ENCODE measurements at places on chromosomes 1 and 21.

GRCh38 chr1:206788487-206789050 is 16.3 kb upstream of the IL10 start:
- DNase-seq = no peak

GRCh38 chr1:160615660-160616059 is 31.2 kb downstream of the SLAMF1 start:
- no peak for DNase-seq

GRCh38 chr1:168945870-168946269 is 160.6 kb upstream of the ATP1B1 start:
- DNase-seq = peak; percentile 28

DNA sequence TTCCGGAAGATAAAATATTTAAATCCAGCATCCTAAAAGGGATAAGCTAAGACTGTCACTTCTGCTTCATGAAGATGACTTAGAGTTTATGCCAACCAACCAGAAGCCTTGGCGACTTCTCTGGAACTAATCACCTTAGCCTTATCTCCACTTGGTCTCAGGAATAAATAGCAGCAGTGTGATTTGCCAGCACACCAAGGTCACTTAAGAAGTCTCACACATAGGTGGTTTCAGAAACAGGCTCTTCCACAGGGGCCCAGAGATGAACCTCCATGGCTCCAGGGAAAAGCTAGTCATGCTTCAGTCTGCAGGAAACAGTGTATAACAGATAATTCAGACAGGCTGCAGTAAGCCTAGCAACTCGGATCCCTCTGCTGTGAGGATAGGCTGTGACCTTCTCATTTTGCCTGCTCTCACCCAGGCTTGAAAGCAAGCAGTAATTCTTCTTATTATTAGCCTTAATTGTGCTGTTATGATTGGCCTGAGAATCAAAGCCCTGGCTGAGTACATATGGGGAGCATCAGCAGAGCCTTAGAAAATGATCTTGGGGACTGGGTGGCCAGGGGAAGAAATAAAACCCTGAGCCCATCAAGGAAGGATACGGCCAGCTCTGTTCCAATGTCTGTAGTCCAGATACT is 84.7 kb downstream of the WLS start:
- no peak for DNase-seq

DNA sequence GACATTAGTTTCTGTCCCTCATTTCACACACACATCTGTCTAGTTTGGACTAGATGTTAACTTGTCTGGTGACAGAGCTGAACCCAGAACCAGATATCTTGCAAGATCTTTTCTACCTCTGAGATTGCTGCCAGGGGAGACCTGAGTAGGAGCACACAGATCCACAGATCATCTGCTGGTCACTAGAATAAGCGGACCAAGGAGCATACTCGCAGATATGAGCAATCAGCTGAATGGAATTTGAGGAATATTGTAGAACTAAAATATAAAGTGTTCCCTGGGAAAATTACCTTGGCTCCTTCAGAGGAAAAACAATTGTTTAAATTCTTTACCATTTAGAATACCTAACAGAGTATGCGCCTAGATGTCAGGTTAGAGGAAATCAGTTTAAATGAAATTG is 90.7 kb downstream of the TNFSF18 start:
- DNase-seq = no peak

DNA sequence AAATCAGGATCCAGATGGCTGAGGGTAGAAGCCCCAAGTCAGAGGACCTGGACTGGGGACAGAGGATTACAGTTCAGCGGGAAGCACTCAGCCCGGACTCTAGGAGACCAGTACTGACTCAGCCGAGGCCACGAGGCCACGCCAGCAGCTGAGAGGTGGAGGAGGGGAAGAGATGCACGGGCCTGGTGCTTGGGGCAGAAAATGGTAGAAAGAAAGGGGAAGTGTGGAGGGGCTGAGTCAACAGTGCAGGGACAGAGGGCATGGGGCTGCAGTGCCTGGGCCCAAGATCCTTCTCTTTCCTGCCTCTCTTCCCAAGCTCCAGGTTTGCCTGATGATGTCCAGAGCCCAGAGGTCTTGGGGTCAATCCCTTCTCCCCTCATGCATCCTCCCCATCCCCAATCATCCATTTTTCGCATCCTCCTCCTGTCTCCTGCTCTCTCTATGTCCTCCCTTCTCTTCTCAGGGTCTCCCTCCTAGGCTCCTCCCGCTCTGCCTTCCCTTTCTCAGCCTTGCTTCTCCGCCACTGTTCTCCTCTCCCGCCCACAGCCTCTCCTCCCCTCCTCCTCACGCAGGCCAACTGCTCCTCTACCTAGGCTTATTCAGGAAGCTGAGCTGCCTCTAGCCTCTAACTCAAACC is 7.7 kb downstream of the ARHGEF2 start:
- peak; percentile 89 for DNase-seq

DNA sequence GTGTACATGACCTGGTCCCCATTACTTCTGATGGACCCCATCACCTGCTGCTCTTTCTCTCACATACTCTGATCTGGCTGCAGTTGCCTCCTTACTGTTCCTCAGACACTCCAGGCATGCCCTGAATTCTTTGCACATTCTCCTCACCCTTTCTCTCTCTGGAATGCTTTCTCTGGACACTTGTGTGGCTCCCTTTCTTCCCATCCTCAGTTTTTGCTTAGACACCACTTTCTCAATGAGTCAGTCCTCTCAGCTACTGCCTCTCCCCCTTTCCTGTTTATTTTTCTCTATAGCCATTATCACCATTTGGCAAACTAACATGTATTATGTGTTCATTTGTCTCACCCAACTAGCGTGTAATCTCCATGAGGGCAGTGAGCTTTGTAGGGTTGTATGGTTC is 28.1 kb downstream of the PLXNA2 start:
- DNase-seq = no peak

- DNase-seq = no peak
Observed at GRCh38 chr21:28325618-28326017, 667.1 kb downstream of the LTN1 start.

DNA sequence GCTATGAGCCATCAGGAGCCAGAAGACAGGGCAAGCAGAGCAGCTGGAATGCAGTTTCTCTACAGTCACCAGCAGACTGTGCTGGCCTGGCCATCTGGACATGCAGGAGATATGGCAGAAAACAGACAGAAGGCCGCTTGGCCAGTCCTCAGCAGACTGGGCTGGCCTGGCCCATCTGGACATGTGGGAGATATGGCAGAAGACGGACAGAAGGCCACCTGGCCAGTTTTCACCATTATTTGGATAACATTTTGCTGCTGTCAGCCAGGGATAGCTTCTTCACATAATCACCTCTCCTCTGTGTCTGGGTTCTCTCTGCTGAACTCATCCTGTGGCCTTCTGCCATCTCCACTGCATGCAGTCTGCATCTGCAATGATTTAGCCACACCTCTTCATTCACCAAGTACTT is 25.0 kb upstream of the CACYBP start:
- no peak for DNase-seq

GRCh38 chr1:158055854-158056253 is 62.4 kb downstream of the KIRREL1 start:
- DNase-seq = no peak

GRCh38 chr1:107877092-107877491 is 87.9 kb downstream of the VAV3 start:
- no peak for DNase-seq

GRCh38 chr1:239630767-239631166 is 244.4 kb downstream of the CHRM3 start:
- DNase-seq = no peak

DNA sequence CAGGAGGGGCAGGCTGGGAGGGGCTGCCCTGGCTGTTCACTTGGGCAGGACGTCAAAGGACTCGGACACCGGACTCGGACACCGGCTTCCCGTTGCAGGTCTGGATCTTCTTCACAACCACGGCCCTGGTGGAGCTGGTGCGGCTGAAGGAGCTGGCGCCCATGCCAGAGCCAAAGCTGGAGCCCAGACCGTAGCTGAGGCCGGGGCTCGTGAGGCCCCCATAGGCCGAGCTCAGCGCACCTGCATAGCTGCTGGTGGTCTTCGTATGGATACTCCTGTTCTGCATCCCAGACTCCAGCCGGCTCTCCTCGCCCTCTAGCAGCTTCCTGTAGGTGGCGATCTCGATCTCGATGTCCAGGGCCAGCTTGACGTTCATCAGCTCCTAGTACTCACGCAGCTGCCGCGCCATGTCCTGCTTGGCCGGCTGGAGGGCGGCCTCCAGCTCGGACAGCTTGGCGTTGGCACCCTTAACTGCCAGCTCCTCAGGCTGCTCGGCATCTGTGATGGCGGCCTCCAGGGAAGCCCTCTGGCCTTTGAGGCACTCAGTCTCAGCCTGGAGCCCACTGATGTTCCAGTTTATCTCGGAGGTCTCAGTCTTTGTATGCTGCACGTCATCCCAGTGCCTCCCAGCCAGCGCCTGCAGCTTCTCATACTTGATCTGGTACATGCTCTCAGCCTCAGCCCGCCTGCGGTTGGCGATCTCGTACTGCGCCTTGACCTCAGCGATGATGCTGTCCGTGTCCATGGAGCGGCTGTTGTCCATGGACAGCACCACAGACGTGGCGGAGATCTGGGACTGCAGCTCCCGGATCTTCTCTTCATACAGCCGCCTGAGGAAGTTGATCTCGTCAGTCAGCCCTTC is 15.1 kb upstream of the KLF17 start:
- DNase-seq = no peak

DNA sequence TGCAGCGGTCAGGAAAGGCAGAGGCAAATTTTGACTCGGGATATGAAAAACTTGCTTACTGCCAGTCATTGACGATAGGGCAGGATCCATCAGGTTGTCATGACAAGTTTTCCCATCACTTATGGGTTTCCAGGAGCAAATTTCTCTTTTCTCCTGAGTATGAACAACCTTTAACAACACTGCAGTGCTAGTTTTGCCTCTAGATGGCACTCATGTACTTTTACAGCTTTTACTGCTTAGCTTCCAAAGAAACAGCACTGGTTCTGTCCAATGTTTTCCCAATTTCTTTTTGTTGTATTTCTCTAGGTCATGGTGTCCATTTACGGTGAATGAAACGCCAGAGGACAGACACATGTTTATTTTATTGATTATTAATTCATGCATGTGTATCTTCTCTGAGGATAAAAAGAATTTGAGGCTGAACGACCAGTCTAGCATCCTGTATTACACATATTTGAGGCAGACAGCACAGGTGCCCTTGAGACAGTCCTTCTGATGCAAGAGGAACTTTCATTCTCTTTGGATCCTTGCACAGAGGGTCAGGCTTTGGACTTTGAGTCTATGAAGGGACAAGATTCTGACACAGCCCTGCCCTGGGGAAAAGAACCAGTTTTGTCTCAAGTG is 112.3 kb upstream of the TRABD2B start:
- peak; percentile 60 for DNase-seq

GRCh38 chr1:240998024-240998423 is 359.0 kb downstream of the RGS7 start:
- DNase-seq = no peak

- DNase-seq = no peak
Observed at GRCh38 chr1:202143768-202144401, 652 bp downstream of the ARL8A start.

DNA sequence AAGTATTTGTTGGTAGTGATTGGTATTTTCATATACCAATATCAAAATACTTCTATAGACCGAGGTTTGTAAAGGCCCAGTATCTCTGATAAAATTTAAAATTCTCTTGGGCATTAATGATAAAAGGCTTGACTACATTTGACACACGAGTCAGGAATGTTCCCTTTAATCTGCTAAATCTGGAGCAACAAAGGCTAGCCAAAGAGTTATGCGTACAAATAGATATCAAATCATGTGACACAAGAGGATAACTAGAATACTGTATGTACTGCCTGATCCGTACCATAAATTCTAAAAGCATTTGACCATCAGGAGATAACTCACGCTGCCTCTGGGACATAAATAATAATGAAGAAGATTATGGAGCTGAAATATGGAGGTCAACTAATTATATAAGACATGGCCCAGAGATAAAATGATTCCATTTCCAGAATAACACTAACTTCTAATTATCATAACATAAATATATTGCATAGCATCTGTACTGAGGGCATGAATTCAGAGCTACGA is 64.2 kb upstream of the SH3GLB1 start:
- DNase-seq = no peak

GRCh38 chr1:240092301-240093119 is 827 bp downstream of the FMN2 start:
- DNase-seq = peak; percentile 30

- DNase-seq = peak; percentile 1
Observed at GRCh38 chr1:111406321-111406768, 21.2 kb downstream of the OVGP1 start.

GRCh38 chr1:182110635-182111034 is 49.1 kb upstream of the ZNF648 start:
- no peak for DNase-seq

- DNase-seq = no peak
Observed at GRCh38 chr1:172378109-172378760, 42.2 kb upstream of the C1orf105 start.

DNA sequence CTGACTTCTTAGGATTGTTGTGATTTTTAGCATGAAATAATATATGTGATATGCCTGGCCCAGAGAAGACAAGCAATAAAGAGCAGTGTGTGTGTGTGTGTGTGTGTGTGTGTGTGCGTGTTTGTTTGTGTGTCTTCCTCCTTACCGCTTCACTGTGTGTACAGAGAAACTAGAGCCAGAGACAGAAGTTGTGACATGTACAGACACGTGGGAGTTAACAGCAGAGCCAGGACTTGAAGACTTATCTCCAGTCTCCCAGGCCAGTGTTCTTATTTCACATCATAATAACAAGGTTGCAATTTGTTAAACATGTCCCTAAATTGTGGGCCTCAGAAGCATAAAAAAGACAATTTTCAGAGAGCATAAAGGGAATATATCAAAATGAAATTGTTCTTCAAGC is 192.0 kb upstream of the JUN start:
- no peak for DNase-seq

DNA sequence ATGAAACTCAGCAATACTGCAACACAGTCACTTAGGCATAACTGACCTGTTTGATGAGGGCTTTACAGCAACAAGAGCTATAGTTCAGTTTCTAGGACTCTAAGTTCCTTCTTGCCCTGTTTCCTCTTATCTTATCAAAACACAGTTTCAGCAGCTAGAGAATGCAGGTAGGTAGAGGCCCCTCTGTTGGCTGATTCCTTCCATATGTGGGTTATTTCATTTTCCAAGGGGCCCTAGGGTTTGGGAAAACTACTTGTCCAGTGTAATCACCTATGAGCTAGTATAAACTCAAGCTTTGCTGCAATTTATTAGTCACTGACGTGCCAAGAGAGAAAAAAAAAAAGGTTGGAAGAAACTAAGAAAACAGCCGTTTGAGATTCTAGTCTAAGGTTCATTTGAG is 607.7 kb upstream of the USP24 start:
- no peak for DNase-seq

- DNase-seq = no peak
Observed at GRCh38 chr1:23727362-23727811, 15.9 kb upstream of the ELOA start.

- peak; percentile 52 for DNase-seq
Observed at GRCh38 chr1:243343970-243344937, 88.4 kb downstream of the SDCCAG8 start.

All from globus pallidus (tissue), 1 donor.